Panc1 (cell line): ENCODE measurements at places on chromosomes 13 and 19.

DNA sequence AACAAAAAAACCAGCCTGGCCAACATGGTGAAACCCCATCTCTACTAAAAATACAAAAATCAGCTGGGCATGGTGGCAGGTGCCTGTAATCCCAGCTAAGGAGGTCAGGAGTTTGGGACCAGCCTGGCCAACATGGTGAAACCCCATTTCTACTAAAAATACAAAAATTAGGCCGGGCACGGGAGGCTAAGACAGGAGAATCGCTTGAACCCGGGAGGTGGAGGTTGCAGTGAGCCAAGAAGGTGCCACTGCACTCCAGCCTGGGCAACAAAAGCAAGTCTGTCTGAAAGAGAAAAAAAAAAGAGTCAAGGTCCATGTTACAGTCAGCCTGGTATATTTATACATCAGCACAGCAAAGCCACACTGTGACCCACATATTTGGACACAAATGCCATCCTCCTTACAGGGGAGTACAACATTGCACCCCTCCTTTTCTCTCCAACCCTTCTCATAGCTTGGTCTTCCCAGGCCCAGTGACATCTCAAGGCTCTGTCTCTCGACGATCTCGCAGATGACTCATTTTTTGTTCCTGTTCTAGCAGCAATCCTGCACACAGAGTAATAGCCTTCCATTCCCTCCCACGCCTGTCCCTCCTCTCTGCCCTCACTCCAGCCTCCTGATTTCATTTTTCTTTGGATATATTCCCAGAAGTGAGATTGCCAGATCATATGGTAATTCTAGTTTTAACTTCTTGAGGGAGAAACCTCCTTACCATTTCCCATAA, 21.0 kb upstream of the DPP9 start:
- no peak for DNase-seq

- DNase-seq = no peak
Observed at GRCh38 chr13:37621811-37622361, 23.3 kb upstream of the POSTN start.

DNA sequence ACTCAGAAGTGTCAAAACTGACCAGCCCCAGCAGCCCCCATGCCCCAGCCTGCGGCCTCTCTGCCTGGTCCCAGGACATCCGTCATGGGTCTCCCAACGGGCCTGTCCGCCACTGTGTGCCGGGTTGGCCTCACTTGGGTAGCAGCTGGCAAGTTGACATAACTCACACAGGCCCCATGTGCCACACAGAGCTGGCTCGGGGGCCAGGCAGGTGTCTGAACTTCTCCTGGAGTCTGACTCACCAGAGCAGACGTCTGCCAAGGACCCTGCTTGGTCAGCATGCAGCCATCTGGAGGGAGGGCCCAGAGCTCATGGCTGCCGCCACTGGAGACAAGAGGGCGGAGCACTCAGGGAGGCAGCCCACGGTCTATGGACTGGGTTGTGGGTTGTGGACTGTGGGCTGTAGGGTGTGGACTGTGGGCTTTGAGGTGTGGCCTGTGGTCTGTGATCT, 32.0 kb upstream of the TMEM255B start:
- no peak for DNase-seq

DNA sequence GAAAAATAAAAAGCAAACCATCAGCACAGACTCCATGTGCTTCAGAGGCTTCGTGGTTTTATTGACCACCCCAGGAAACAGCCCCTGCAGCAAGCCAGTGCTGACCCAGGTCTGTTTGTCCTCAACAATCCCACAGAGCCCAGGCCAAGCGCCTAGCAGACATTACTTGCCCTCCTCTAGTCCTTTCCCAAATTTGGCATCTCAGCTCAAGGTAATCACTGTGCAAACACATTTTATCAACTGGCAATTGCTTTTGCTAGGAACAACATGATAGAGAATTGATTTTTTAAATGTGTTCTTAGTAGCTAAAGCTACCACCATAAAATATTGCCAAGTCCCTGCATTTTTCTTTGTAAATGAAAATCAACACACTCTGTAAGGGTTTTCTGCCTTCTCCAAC, 121.8 kb downstream of the STOML3 start:
- no peak for DNase-seq

DNA sequence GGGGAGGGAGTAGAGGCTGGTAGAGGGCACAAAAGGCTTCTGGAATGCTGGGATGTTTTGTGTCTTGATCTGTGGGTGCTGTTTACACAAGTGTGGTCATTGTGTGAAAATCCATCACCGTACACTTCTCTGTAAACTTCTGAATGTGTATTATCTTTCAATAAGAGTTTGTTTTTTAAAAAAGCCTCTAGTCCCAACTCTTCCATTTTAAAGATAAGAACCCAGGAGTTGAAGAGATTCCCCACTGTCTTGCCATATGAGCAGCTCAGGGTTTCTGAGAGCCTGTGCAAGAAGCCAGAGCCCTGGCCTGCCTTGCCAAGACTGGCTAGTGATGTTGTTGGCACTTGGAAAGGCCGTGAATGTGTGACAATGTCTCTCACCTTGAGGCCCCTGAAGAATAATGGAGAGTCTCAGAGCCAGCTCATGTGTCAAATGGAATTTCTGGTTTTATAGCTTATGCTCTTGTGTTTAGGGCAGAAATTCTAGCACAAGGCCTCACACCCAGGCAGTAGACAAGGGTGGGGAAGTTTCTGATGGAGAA, 57.5 kb upstream of the NPAS1 start:
- DNase-seq = no peak

DNA sequence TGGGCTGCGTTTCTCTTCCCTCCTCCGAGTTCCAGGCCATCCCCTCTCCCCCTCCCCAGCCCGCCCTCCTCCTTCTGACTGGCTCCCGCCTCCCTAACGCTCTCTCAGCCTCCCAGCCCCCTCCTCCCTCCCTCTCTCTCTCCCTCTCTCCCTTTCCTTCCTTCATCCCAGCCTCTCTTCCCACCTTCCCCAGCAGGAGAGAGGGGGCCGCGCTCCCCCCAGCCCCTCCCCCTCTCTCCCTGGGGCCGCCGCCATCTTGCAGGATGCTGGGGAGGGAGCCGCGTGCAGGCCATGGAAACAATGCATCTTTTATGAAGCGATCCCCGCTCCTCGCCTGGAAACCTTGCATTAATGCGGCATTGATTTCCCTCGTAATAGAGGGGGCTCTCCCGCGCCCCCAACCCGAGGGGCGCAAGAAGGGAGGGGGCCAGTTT, 42.6 kb upstream of the ADGRL1 start:
- DNase-seq = no peak

GRCh38 chr13:70391678-70392077, 283.4 kb upstream of the KLHL1 start:
- no peak for DNase-seq

- no peak for DNase-seq
Observed at GRCh38 chr13:99665711-99666110, 164.4 kb downstream of the TM9SF2 start.

GRCh38 chr13:75371203-75371602, 110.8 kb downstream of the TBC1D4 start:
- no peak for DNase-seq

DNA sequence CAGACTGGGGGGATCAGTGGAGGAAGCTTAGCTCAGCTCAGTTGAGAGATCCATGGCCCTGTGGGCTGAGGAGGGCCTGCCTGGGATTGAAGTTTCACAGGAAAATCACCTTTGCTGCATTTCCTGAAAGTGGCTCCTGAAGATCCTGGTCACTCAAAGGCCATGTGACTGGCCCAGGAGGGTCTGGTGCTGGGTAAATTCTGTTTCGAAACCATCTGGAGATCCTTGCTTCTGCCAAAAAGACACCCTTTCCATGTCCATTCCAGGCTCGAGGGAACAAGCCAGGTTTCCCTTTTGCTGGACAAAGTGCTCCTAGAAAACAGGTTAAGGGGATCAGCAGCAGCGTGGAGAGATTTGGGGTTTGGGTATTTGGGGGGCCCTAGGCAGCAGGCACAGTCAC, 293.3 kb downstream of the ZNF536 start:
- no peak for DNase-seq

GRCh38 chr19:3161453-3161852, 17.1 kb upstream of the S1PR4 start:
- no peak for DNase-seq

- no peak for DNase-seq
Observed at GRCh38 chr19:54100561-54100960, at the start of gene OSCAR. Gene OSCAR, minus strand, starts transcription at chr19:54100803. Its CDS starts 11 bp downstream, at chr19:54100792.

GRCh38 chr19:29785360-29785759, 26.4 kb upstream of the CCNE1 start:
- DNase-seq = no peak

GRCh38 chr13:99386495-99386894, 79.3 kb upstream of the GPR183 start:
- no peak for DNase-seq

- no peak for DNase-seq
Observed at GRCh38 chr19:32253683-32254508, 91.5 kb upstream of the ZNF507 start.

DNA sequence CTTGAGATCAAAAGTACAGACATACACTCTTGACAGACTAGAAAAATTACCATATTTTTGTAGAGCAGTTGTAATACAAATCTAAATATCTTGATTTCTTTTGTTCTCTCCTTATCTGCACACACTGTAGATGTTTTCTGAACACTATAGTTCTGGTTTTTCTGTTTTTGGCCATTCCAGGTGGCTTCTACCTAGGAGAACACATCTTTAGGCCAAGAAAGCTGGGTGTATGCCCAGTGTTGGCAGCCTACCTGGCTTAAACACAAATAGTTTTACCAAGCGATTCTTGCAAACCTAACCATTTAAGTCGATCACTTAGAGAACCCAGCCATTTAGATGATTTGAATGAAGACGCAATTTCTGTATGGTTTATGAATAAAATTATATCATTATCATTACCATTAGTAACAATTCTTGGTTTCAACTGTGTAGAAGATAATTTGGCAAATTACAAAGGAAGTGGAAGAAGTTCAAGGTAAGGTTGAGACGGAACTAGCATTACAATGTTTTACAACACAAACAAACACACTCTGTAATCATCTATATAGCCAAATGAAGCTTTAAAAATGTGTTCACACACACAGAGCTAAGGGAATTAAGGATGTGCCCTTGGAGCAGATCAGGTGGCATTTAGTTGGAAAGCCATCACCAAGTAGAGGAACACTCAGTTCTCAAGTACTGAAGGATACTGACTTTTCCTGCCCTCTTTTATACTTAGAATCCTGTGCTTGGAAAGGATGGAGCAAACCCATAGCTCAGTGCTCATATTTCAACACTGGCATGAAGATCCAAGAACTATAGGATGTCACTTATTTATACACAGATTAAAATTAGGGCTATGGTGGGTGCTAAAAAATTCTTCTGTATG, 36.2 kb downstream of the ERCC5 start:
- DNase-seq = no peak

- no peak for DNase-seq
Observed at GRCh38 chr19:3983936-3984583, 1.2 kb downstream of the EEF2 start.

DNA sequence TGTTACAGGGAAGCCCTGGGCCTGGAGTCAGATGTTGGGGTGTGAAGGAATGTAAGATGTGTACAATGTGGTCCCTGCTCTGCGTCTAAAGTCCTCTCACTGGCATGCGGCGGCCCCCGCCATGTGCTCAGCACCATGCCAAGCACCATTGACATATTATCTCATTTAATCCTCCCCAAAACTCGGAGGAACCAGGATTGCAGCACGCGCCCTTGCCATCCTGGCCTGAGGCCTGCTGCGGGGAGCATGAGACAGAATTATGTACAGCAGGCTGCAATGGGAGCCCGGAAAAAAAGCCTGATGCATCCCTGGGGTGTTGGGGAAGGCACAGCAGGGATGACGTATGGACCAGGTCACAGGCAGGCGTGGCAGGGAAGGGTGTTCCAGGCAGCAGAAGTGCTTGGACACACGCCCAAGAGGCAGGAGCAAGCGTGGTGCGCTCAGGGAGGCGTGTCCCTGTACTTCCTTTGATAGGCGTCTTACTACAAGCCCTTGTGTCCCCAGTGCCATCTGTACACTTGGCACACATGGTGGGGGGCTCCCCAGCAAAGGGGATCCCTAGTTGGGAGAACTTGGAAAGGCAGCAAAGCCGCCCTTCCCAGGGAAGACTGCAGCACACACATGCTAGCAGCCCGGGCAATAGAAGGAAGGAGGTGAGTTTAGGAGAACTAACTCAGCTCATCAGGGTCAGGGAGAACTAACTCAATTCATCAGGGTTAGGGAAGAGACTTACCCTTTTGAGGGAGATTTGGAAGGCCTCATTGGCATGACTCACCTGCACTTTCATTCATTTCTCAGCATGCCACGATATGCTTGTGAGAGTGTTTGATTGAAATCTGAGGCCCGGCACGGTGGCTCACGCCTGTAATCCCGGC, 3.4 kb downstream of the EVI5L start:
- DNase-seq = no peak

- no peak for DNase-seq
Observed at GRCh38 chr13:33174491-33174890, 111.1 kb downstream of the STARD13 start.

- no peak for DNase-seq
Observed at GRCh38 chr13:59504407-59504806, 659.3 kb downstream of the DIAPH3 start.

DNA sequence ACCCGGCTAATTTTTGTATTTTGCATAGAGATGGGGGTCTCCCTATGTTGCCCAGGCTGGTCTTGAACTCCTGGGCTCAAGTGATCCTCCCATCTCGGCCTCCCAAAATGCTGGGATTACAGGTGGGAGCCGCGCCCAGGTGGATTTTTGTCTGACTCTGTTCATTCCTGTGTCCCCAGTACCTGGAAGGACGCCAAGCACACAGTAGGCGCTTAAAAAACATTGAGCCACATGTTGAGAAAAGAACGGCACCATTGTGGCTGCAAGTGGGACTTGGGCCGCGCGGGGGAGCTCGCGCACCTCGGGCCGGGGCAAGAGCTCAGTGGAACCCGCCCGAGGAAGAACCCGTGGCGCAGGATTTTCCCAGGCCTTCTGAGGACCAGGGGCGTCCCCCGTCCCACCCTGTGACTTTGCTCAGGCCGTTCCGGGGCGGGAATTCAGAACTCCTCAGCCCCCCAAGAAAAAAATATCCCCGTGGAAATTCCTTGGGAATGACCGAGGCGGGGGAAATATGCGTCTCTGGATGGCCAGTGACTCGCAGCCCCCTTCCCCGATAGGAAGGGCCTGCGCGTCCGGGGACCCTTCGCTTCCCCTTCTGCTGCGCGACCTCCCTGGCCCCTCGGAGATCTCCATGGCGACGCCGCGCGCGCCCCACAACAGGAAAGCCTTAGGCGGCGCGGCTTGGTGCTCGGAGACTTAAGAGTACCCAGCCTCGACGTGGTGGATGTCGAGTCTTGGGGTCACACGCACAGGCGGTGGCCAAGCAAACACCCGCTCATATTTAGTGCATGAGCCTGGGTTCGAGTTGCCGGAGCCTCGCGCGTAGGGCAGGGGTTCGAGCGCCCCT, 1.4 kb upstream of the ICAM1 start:
- DNase-seq = peak; percentile 33

DNA sequence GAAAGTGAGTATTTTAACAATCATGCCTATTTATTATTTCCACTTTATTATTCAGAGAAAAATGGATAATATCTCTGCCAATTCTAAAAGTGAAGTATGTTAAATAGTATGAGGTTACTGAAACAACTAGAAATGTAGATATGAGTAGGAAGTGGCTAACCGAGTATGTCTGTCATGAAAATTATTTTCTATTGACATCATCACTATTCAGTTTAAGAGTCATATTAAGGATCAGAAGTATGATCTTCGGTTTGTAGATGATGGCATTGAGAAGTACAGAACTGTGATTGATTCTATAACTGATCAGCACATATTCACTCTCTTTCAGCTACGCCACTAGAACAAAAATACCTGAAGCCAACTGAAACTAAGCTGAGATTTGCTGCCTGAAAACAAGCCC, 146.4 kb upstream of the SLITRK5 start:
- no peak for DNase-seq
